ENCODE measurements at places on chromosomes 5 and 9.

- H3K36me3 ChIP-seq: no peaks in the 10 kb centered on the region
- no peak overlapping the region for H3K27ac ChIP-seq
- no peak for DNase-seq
- peaks cover 19% of the 10 kb centered on the region for H3K4me1 ChIP-seq
These were observed 120.1 kb upstream of the MTAP start for GRCh38 chr9:21682381-21682780.

DNA sequence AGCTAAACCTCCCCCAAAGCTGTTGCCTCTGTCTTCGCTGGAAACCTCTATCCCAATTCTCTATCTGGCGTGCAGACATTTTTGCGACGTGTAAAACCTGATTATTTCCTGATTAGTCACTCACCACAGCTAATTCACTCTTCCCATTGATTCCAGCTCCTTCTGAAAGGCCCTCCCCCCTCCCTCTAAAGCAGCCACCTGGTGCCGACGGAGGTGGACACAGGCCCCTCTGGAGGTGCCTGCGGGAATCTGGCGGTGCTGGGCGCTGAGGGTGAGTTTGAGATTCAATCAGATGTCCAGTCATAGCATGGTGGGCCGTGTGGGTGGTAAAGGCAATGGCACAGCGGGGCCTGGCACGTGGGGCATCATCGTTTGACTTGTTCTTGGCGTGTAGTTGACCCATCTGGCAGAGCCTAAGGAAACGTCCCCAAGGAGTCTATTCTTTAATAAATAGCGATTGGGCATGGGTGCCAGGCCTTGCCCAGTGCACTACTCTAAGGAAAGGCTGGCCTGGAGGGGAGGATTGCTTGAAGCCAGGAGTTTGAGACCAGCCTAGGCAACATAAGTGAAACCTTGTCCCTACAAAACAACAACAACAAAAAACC, 271.1 kb upstream of the MVB12B start:
- H3K36me3 ChIP-seq: no peaks in the 10 kb centered on the region
- no peak overlapping the region for H3K4me3 ChIP-seq
- no peak for DNase-seq
- H3K27ac ChIP-seq: no peak overlapping the region
- peaks cover 2% of the 10 kb centered on the region for H3K27me3 ChIP-seq

- H3K36me3 ChIP-seq: no peaks in the 10 kb centered on the region
- H3K27ac ChIP-seq: no peak overlapping the region
- H3K27me3 ChIP-seq: no peaks in the 10 kb centered on the region
- DNase-seq: no peak
- no peaks in the 10 kb centered on the region for H3K4me1 ChIP-seq
- no peak overlapping the region for H3K4me3 ChIP-seq
These were observed 124.0 kb upstream of the PJA2 start for GRCh38 chr5:109533751-109534272.

DNA sequence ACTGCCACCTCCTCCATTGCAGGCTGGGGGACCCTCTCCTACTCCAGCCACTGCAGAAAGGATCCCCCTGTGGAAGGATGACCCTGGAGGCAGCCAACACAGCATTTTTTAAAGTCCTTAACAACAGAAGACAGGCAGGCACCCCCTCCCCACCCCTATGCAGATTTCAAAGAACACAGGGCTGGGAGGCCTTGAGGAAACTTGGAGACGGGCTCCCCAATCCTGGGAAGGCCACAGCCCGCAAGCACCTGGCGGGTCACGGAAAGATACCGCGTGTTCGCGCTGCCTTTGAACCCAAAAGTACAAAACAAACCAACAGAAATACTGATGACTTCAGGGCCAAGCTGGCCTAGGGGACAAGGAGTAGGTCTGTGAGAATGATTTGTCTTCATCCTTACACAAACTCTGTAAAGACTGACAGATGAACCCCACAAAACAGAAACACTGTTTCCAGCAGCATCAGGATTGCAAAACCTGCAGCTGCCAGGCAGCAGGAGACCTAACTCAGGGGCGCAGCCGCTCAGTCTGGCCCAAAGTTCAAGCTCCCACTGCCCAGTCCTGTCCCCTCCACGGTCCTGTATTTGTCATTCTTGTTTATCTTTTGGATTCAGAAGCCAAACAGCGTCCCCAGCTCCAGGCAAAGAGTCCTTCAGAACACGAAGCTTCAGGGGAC, 13.8 kb downstream of the VAV2 start:
- no peaks in the 10 kb centered on the region for H3K4me1 ChIP-seq
- no peak for DNase-seq
- H3K27ac ChIP-seq: no peak overlapping the region
- no peaks in the 10 kb centered on the region for H3K27me3 ChIP-seq
- H3K4me3 ChIP-seq: no peak overlapping the region

DNA sequence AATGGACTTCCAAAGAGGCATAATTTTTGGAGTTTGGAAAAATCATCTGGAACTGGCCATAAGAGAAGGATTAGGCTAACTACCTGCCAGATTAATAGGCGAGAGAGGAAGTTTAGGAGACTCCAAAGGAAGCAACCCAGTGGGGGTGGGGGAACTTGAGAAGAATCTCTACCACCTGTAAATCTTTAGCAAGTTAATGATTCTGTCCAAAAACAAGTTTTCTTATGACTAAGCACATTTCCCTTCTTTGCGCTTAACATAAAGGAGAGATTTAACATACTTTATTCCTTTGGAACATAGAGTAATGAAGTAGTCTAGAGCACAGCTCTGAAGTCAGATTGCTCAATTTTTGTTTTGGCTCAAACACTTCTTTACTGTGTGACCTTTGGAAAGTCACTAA, 58.2 kb upstream of the PAPPA start:
- no peaks in the 10 kb centered on the region for H3K36me3 ChIP-seq
- H3K27me3 ChIP-seq: no peaks in the 10 kb centered on the region
- H3K4me1 ChIP-seq: no peaks in the 10 kb centered on the region
- H3K27ac ChIP-seq: no peak overlapping the region
- H3K4me3 ChIP-seq: no peak overlapping the region

DNA sequence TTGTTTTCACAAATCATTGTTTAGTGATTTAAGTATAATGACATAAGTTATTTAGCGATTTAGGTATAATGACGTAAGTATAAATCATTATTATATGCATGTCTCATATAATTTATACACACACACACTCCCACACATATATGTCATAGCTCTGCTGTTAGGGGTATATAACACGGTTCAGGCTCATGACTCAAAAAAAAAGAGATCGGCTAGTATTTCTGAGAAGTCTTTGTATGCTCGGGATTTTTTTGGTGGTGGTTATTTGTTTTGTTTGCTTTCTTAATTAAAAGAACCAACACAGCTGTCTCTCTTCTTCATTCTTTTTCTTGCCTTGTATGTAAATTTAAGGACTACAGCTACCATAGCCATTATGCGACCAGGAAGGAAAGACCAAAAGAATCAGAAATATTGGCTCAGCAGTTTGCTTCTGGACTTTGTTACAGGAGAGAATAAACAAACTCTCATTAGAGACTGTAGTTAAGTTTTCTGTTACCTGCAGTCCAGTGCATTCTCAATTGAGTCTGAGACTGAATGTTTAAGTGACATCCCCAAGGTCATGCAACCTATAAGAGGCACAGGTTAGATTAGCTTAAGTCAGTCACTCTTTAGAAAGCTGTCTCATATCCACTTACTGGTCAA, 83.2 kb upstream of the NREP start:
- H3K4me1 ChIP-seq: no peaks in the 10 kb centered on the region
- no peak overlapping the region for H3K27ac ChIP-seq
- DNase-seq: no peak
- H3K27me3 ChIP-seq: peaks cover 7% of the 10 kb centered on the region
- no peaks in the 10 kb centered on the region for H3K36me3 ChIP-seq

GRCh38 chr9:89597711-89598362, 7.0 kb upstream of the GADD45G start:
- H3K36me3 ChIP-seq: no peaks in the 10 kb centered on the region
- no peak overlapping the region for H3K4me3 ChIP-seq
- H3K27me3 ChIP-seq: peaks cover 32% of the 10 kb centered on the region
- H3K4me1 ChIP-seq: peaks cover 3% of the 10 kb centered on the region
- no peak overlapping the region for H3K27ac ChIP-seq
- DNase-seq: peak; percentile 72

GRCh38 chr5:56433039-56433617, 200.0 kb upstream of the ANKRD55 start:
- no peaks in the 10 kb centered on the region for H3K36me3 ChIP-seq
- H3K4me1 ChIP-seq: no peaks in the 10 kb centered on the region
- no peak for DNase-seq
- no peaks in the 10 kb centered on the region for H3K27me3 ChIP-seq
- H3K4me3 ChIP-seq: no peak overlapping the region
- no peak overlapping the region for H3K27ac ChIP-seq

GRCh38 chr5:159855476-159856191, 60.6 kb upstream of the ADRA1B start:
- no peak for DNase-seq
- H3K4me1 ChIP-seq: no peaks in the 10 kb centered on the region
- no peak overlapping the region for H3K4me3 ChIP-seq
- no peak overlapping the region for H3K27ac ChIP-seq
- H3K27me3 ChIP-seq: peaks cover 5% of the 10 kb centered on the region

DNA sequence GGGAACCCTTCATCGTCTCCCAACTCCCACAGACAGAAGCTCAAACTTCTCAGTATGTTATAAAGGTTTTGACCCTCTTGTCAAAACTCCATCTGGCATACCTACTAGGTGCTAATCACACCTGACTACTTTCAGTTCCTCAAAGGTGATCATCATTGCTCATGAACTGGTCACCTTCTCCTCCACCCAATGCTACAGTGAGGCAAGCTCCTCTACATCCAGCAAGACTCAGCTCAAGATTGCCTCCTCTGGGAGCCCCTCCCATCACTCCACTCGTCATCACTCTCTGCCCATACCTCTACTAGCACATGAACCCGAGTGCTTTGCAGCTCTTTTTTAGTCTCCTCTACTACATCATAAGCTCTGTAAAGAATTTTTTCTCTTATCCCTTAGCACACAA, 102.4 kb downstream of the LPAR1 start:
- no peak overlapping the region for H3K4me3 ChIP-seq
- H3K36me3 ChIP-seq: no peaks in the 10 kb centered on the region
- peaks cover 6% of the 10 kb centered on the region for H3K4me1 ChIP-seq
- H3K27me3 ChIP-seq: no peaks in the 10 kb centered on the region

- no peaks in the 10 kb centered on the region for H3K27me3 ChIP-seq
- H3K4me3 ChIP-seq: no peak overlapping the region
- H3K4me1 ChIP-seq: no peaks in the 10 kb centered on the region
These were observed 114.3 kb upstream of the TSLP start for GRCh38 chr5:110956913-110957813.

Measured in activated CD8-positive, alpha-beta T cell treated with anti-CD3 and anti-CD28 coated beads, Interleukin-2, amount 10 ng/mL, durations not matched to agents 7 days and 5 days (primary cell).